Occipital lobe (tissue), 3 donors: ENCODE measurements at places on chromosomes 16 and 17. TPM values are rescaled to one million over a fixed set of nuclear protein-coding genes. Genes with fewer than 3 reads are reported as not detected.

CXCL16 gene
- total RNA-seq: 1.2 TPM

KRTAP9-9 gene
- not detected for total RNA-seq

HS3ST2 gene
- 2.0 TPM for total RNA-seq

CMTM2 gene
- not detected for total RNA-seq
